ENCODE measurements at places on chromosomes 16 and 17.
A peak's percentile ranks its signal among the peaks of the same experiment; 100 is the strongest.

DNA sequence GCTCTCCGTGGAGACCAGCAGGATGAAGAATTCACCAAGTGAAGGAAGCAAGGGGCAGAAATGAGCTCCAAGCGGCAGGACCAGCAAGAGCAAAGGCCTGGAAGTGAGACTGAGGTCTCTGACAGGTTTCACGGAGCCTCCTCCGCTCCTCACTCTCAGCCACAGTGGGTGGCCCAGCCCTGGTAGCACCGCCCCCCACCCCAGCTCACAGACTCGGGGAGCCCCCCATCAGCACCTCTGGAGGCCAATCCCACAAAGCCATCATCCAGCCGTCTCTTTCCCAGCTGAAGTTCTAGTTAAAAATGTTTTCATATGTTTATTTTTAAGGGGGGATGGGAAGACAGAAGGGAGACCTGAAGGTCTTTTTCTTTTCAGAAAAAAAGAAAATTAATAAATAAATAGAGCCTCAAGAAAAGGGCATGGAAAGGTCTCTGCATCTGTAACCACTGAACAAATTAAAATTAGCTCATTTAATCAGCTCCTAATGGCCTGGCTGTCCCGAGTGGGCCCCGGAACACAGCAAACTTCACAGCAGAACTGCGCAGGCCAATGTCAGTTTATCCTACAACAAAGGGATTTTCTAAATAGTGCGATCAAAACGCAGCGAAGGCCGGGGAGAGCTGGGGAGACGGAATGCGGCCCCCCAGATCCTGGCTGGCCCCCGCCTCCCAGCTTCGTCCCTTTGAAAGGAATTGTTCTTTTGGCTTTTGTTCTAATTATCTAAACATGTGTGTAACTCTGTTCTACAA lies 190.3 kb downstream of the ZNF423 start:
- DNase-seq = no peak
- H3K36me3 ChIP-seq = no peaks in the 10 kb centered on the region
- no peaks in the 10 kb centered on the region for H3K27me3 ChIP-seq
- no peak overlapping the region for H3K4me3 ChIP-seq
- H3K27ac ChIP-seq = no peak overlapping the region

DNA sequence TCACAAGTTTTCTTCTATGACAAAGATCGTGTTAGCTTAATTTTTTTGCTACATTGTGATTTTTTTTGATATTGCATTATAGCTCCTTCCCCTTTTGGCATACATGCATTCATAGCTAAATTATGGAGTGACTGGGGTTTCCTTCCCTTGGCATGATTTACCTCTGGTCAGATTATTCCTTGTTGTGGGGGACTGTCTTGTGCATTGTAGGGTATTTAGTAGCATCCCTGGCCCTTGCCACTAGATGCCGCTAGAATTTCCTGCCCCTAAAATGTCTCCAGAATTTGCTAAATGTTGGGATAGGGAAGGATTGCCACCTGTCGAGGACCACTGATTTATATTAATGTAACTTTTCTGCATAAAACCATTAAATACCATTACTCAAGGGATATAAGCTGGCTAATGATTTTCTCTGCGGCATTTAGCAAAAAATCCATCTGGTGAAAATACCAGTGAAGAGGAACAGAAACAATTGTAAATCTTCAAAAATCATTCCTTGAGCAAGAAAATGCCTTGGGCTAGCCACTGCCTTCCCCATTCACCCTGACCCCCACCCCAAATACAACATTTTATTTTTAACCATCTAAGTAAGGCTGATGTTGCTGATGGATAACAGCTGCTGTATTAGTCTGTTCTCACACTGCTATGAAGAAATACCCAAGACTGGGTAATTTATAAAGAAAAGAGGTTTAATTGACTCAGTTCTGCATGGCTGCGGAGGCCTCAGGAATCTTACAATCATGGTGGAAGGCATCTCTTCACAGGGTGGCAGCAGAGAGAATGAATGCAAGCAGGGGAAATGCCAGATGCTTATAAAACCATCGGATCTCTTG lies 195.2 kb downstream of the MAP2K6 start:
- no peak overlapping the region for H3K27ac ChIP-seq
- H3K4me1 ChIP-seq = peaks cover 18% of the 10 kb centered on the region
- H3K36me3 ChIP-seq = no peaks in the 10 kb centered on the region
- no peak overlapping the region for H3K4me3 ChIP-seq

DNA sequence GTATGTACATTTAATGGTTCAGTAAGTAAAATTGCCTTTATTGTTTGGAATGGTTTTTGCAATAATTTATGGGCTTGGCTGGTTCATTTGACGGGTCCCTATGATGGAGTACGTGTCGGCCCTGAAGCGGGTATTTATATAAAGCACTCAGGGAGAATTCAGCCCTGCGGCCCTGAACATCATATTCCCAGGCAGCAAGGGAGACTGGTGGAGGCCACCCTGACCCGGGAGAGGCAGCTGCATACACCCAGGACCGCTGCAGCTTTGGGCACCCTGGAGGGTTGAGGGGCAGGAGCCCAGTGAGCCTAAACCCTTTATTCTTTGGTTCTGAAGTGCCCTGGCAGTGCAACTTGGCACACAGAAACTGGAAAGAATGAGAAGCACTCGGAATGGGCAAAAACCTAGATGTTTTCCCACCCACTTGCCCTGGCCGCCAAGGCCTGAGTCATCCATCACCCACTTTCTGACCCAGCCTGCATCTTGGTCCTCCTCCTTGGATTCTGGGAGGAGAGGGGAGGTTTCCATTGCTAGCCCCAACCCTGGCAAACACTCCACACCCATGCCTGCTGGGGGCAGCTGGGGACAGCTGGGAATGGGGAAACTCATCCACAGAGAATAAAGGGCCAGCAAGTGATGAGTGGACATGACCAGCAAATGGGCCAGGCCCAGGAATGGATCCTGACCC lies 162.2 kb upstream of the TNRC6C start:
- H3K27ac ChIP-seq = no peak overlapping the region
- H3K36me3 ChIP-seq = no peaks in the 10 kb centered on the region
- peaks cover 6% of the 10 kb centered on the region for H3K4me1 ChIP-seq
- no peak overlapping the region for H3K4me3 ChIP-seq
- DNase-seq = no peak
- H3K27me3 ChIP-seq = peaks cover 11% of the 10 kb centered on the region

- H3K27ac ChIP-seq = no peak overlapping the region
- H3K4me3 ChIP-seq = no peak overlapping the region
- H3K4me1 ChIP-seq = peaks cover 12% of the 10 kb centered on the region
- H3K36me3 ChIP-seq = no peaks in the 10 kb centered on the region
- no peak for DNase-seq
- no peaks in the 10 kb centered on the region for H3K27me3 ChIP-seq
Measured at GRCh38 chr17:45436625-45437464, 4.2 kb upstream of the ARHGAP27 start.

- H3K27me3 ChIP-seq = peaks cover 30% of the 10 kb centered on the region
- peaks cover 8% of the 10 kb centered on the region for H3K4me1 ChIP-seq
- peak overlapping the region; percentile 45 for H3K4me3 ChIP-seq
- no peaks in the 10 kb centered on the region for H3K36me3 ChIP-seq
- peak overlapping the region; percentile 4 for H3K27ac ChIP-seq
- peak; percentile 72 for DNase-seq
Measured at GRCh38 chr16:14354561-14355351, 275.3 kb downstream of the PARN start.

DNA sequence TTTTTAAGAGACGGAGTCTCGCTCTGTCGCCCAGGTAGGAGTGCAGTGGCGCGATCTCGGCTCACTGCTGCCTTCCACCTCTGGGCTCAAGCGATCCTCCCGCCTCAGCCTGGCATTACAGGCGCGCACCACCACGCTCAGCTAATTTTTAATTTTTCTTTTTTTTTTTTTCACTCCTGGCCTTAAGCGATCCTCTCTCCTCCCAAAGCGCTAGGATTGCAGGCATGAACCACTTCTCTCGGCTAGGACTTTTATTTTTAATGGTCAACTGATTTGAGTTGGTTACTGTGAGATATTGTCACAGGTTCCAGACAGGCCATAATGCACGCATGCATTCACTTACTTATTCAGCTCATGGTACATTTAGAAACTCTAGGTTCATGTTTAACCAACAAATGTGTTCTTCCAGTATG lies 888 bp downstream of the PIGW start:
- H3K4me1 ChIP-seq = peaks cover 44% of the 10 kb centered on the region
- H3K4me3 ChIP-seq = peak overlapping the region; percentile 93
- no peak for DNase-seq
- peak overlapping the region; percentile 99 for H3K27ac ChIP-seq
- no peaks in the 10 kb centered on the region for H3K27me3 ChIP-seq
- peaks cover 35% of the 10 kb centered on the region for H3K36me3 ChIP-seq

Measured in activated CD8-positive, alpha-beta memory T cell treated with anti-CD3 and anti-CD28 coated beads, Interleukin-2, amount 10 ng/mL, durations not matched to agents 7 days and 5 days (primary cell).